Stimulated activated CD8-positive, alpha-beta memory T cell treated with anti-CD3 and anti-CD28 coated beads, Interleukin-12 subunit alpha, Interleukin-12 subunit beta, amount 100 ng/mL, for 1 hour (primary cell): ENCODE measurements at places on chromosomes 1 and 21.

- DNase-seq: no peak
These were observed 9.4 kb downstream of the PGM1 start for GRCh38 chr1:63602629-63603028.

- DNase-seq: no peak
These were observed 544.8 kb upstream of the CAMK1G start for GRCh38 chr1:209038735-209039134.

- DNase-seq: no peak
These were observed 1647.9 kb downstream of the PLA2G4A start for GRCh38 chr1:188476606-188477005.

DNA sequence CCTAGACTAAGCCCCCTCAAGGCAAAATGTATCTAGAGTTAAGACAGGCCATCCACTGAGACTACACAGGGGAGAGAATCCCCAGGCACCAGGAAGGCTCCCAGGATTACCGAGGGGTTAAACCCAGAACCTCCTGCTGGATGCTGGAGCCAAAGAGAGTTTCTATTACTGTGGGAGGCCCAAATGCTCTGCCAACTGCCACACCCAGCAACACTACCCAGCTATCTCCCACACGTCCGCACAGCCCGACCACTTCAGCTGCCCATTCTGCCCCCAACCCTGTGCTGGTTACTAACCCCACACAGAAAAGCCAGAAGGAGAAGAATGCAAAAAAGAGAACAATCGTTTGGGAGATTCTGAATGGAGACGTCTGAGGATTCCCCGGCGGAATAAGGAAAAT lies 63.6 kb downstream of the CD46 start:
- no peak for DNase-seq

DNA sequence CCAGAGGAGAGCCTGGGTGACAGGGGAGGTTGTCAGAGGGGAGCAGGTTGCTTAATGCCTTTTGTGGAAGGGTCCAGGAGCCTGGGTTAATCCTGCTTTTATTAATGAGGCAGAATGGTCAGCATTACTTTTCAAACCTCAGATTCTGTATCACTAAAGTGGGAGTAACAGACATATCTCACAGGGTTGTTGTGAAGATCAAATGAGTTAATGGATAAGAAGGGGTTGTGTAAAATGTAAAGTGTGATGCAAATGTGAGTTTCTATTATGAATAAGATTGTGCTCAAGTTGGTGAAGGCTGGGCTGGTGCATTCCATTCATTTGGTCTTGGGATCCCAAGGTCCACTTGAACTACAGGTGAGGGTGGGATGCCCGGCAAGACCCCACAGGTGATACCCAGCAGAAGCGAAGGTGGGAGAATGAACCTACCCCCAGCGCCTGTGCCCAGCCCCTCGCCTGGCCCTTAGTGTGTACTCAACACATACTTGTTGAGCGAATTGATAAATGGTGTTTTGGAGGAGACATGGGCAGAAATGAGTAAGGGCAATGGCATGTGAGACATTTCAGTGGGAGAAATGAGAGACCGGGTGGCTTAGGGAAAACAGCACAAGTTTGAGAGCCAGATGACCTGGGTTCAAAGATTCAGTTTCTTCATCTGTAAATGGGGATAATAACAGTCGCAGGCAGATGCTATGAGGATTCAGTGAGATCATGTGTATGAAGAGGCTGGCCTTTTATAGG lies 6.2 kb downstream of the SLC26A9 start:
- DNase-seq: no peak
